Mammary epithelial cell (primary cell): ENCODE measurements at places on chromosomes 3 and 15.

GRCh38 chr3:440826-441225 lies 244.3 kb downstream of the CHL1 start:
- peak; percentile 12 for DNase-seq

- DNase-seq = no peak
Observed at GRCh38 chr15:68376447-68377060, 55.4 kb downstream of the ITGA11 start.

- DNase-seq = peak; percentile 74
Observed at GRCh38 chr3:159189994-159190669, 388.3 kb downstream of the MFSD1 start.

DNA sequence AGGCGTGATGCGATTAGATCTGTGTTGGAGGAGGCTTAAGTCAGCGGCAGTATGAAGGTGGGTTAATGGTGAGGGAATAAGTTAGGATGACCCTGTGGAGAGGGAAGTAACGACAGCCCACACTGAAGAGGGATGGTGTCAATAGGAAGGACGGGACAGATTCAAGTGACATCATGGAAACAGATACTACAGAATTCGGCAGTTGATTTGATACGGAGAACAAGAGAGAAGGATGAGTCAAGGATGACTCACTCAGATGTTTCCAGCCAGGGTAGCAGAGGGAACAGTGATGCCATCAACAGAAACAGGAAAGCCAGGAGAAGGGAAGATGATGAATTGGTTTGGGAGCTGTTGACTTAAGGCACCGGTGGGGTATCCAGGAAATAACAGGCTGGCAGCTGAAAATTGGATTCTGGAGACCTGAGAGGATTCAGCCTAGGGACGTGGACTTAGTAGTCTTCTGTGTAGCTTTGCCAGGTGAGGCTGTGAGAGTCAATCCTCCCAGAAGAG lies 38.0 kb downstream of the SHC4 start:
- DNase-seq = peak; percentile 97

DNA sequence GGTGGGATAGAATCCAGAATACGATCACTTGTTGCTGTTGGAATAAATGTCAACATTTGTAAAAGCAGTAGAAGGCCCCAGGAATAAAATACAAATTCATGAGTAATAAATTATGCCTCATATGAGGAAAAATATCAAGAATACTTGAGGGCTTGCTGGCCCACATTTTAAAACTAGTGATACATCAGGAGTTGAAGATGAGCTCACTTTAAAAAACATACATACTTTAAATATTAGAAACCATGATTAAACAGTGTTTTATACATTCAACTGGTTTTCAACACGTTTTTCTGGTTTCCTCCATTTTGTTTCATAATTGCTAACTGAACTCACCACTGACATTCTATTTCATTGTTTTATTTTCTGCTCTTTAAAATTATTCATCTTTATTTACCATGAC lies 141.4 kb downstream of the TFG start:
- no peak for DNase-seq

DNA sequence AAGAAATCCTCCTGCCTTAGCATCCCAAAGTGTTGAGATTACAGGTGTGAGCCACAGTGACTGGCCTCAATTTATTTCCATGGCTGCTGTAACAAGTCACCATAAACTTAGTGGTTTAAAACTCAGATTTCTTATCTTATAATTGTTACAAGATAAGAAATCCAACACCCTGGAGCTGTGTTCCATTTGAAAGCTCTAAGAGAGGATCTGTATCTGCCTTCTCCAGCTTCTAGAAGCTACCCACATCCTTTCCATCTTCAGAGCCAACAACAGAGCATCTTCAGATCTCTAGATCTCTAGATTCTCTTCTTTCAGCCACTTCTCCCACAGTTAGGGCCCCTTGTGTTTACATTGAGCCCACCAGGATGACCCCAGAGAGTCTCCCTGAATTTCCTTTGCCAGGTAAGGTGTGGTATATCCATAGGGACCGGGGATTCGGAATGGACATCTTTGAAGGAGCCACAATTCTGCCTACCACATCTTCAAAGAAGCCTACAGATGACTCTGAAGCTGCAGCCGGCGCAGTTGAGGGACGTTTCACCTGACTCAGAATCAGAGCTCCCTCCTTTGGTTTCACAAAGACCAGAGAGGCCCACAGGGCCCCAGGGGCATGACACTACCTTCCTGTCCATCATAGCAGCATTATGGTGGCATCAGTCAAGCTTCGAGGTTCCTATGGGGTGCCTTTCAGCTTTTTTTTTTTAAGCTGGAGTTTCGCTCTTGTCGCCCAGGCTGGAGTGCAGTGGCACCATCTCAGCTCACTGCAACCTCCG lies 87.0 kb upstream of the IGF1R start:
- DNase-seq = no peak

DNA sequence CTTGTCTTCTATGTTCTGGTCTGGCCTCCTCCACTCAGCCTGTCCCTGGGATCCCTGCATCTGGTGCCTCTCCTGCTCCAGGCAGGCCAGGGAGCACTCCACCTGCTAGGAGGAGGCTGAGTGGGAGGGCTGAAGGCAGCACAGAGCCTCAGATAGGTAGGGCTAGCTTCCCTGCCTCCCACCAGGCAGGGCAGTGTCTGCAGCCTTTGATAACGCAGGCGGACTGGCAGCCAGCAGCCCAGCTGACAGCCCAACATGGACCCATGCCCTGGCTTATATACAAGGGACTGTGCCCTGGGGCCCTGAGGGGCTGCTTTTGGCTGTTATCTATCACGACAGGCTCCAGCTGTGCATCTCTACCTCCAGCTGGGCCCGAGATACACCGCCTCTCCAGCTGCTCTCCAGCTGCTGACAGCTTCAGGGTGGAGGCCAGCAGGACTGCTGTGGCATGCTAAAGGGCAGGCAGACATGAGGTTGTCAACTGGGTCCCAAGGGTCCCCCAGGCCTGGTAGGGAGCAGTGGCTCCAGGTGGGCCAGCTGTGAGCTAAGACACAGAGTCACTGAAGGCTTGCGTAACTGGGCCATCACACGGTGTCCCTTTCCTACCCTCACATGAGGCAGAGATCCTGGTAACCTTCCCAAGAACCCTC lies 5.2 kb upstream of the CLK3 start:
- DNase-seq = no peak

- DNase-seq = no peak
Observed at GRCh38 chr15:101086394-101087171, 165.3 kb downstream of the CHSY1 start.
